ENCODE measurements at places on chromosomes 1 and 21.
A peak's percentile ranks its signal among the peaks of the same experiment; 100 is the strongest.

DNA sequence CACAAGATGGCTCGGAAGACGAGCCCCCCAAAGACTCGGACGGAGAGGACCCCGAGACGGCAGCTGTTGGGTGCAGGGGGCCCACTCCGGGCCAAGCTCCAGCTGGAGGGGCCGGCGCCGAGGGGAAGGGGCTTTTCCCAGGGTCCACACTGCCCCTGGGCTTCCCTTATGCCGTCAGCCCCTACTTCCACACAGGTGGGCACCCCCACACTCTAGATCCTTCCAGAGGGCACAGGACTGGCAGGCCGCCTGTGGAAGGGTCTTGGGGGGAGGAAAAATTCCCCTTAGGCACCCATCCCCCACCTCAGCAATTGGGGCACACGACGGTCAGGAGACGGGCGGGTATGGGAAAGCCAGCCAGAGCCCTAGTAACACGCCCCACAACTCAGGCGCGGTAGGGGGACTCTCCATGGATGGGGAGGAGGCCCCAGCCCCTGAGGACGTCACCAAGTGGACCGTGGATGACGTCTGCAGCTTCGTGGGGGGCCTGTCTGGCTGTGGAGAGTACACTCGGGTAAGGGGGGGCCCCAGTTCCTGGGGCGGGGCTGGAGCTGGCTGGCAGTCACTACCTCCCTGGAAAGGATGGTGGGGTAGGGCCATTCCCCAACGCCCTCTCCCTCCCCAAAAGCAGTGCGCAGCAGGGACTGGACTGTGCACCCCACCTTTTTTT lies 16.1 kb downstream of the NOC2L start:
- no peak for ATAC-seq

GRCh38 chr1:99975529-99975928 lies 5.7 kb downstream of the SLC35A3 start:
- ATAC-seq = no peak

DNA sequence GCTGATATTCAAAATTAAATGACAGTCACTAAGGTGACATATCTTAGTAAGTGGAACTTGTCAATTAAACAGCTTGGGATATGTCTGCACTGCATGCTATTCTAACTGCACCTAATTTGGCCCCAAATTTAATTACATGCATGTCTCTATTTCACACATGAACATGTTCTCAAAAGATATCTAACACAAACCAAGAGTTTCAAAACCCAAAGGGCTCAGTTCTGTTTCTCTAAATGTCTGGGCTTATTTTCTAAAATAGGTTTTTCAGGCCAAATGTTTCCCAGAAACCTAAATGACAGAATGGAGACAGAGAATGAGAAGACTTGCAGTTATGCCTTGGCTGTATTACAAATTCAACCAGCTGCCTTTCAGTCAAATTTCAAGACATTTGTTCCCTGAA lies 11.3 kb downstream of the RAB29 start:
- ATAC-seq = peak; percentile 69

GRCh38 chr21:43951911-43952703 lies 60.0 kb upstream of the TRAPPC10 start:
- no peak for ATAC-seq

GRCh38 chr21:35354078-35354477 lies 305.0 kb upstream of the RUNX1 start:
- ATAC-seq = no peak

- no peak for ATAC-seq
These were observed 156.0 kb upstream of the BACE2 start for GRCh38 chr21:41011951-41012366.

DNA sequence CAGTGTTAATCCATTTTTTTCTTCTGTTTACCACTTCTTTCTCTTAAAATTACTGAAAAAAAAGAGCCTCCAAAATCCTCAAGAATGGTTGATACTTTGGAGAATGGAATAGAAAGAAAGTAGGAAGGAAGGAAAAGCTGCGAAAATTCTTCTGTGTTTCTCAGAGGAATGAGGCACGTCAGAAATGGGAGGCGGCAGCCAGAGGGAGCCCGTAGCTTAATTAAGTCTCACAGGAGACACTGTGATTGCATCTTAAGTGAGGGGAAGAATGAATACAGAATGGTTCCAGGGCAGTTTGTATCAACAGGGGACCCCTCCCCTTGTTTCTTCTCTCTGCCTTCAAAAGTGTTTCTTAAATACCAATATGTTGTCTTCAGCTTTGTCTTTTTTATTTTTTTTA lies 1099.5 kb downstream of the PLA2G4A start:
- ATAC-seq = no peak

GRCh38 chr1:173554089-173554488 lies 48.8 kb downstream of the SLC9C2 start:
- no peak for ATAC-seq

- no peak for ATAC-seq
These were observed 1.4 kb upstream of the PLEKHN1 start for GRCh38 chr1:964691-965525.

- ATAC-seq = no peak
These were observed 106.9 kb downstream of the ZNF281 start for GRCh38 chr1:200302921-200303290.

DNA sequence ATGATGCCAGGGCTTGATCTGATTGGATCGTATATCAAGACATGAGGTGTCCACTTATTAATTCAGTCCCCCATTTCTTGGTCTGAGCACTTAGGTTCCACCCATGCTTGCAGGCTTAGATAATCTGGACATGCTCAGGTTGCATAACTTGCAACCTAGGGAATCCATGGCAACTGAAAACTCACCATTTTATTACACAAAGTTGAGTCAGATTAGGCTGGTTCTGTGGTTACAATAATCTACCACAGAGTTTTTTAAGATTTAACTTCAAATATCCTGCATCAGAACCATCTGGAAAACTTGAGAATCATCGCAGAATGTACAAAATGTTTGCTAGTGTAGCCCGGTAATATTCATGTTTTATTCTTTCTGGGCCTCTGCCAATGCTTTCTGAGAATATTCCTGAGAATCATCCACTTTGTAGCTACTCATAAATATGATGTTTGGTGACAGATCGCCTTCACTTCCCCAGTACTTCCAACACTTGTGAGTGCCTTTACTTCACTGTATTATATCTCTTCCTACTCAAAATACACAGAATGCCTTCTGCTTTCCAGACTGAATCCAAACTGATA lies 707.2 kb upstream of the ADAMTS5 start:
- no peak for ATAC-seq

DNA sequence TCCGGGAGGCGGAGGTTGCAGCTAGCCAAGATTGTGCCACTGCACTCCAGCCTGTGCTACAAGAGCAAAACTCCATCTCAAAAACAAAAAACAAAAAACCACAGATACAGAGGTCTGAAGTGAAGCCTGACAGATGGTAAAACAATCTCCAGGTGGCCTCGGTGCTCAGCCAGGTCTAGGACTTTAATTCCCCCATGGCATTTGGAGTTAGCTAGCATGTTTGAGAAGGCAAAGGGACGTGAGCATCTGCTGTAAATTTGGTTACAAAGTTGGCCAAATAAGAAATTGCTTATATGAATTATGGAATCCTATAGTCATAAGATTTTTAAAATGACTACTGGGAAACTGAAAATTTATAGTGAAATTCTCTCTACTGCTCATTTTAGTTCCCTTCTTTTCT lies 98.3 kb upstream of the FMN2 start:
- no peak for ATAC-seq

GRCh38 chr1:39086386-39086785 lies 60.2 kb downstream of the NDUFS5 start:
- no peak for ATAC-seq

GRCh38 chr1:183553331-183553730 lies 36.9 kb downstream of the NCF2 start:
- no peak for ATAC-seq

- ATAC-seq = no peak
These were observed 18.2 kb downstream of the RGS13 start for GRCh38 chr1:192654120-192654519.

- no peak for ATAC-seq
These were observed 120.8 kb upstream of the ADGRL2 start for GRCh38 chr1:81679942-81680341.

GRCh38 chr1:217924924-217925323 lies 293.8 kb downstream of the SPATA17 start:
- ATAC-seq = no peak

GRCh38 chr1:31345635-31346034 lies 27.2 kb downstream of the FABP3 start:
- no peak for ATAC-seq

DNA sequence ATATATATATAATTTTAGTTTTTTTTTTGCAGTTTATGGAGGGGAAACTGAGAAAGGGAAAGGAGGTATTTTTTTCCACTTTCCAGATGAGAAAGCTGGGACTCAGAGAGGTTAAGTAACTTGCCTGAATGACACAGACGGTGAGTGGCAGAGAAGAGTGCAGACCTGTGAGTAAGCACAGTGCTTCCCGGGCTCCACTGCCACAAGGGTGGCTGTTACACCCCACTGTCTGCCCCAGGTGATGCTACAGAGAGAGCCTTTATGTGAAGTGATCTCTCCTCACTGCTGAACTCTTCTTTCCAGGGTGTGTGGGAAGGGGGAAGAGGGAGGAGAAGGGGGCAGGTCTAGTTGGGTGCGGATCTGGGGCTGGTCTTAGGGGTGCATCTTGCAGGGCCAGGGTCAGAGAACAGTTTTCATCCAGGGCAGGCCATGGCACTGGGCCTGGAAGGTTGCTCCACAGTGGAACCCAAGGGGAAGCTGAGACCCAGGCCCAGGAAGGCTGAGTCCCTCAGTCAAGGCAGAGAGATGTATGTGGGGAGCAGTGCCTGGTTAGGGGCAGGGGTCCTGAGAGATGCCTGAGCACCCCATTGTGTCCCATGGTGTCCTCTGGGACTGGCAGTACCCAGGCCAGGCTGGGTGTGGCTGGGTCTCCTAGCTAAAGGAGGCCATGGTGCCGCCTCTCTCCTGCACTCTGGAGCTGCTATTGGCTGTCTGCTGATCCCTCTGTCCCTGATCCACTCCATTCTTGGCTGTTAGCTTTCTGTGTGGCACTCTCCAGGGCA lies 357.5 kb downstream of the PTPRU start:
- ATAC-seq = no peak

GRCh38 chr1:5768014-5768413 lies 224.2 kb downstream of the NPHP4 start:
- ATAC-seq = no peak

GRCh38 chr1:230205719-230206198 lies 138.7 kb downstream of the GALNT2 start:
- ATAC-seq = no peak

DNA sequence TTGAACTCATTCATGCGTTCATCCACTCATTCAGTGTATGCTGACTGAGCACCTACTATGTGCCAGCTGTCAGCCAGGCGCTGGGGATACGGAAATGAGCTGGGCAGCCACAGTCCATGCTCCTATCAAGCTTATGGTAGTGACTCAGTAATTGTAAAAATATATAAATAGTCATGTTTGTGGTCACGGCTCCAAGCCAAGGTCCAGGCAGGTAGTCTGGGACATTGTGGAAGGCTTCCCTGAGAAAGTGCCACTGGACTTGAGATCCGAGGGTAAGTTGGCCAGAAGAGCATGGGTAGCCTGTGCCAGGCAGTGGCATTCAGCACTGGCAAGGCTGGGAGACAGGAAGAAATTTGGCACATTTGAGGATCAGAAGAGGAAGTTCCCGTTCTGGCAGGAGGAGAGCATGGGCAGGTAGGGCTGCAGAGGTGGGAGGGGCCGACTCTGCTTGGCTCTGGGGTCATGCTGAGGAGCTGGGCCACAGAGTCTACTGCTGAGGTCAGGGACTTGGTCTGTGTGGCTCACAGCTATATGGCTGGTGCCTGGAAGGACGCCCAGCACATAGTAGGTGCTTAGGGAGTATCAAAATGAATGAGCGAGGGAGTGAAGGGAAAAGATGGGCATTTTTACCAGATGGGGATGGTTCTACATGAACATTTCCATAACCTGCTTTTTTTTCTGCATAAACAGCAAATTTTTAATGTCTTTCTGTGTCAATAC lies 6.9 kb downstream of the PTPRF start:
- ATAC-seq = no peak

GRCh38 chr1:200488375-200489165 lies 78.7 kb upstream of the ZNF281 start:
- ATAC-seq = peak; percentile 63

GRCh38 chr1:69836971-69837636 lies 269.4 kb downstream of the LRRC7 start:
- ATAC-seq = no peak

DNA sequence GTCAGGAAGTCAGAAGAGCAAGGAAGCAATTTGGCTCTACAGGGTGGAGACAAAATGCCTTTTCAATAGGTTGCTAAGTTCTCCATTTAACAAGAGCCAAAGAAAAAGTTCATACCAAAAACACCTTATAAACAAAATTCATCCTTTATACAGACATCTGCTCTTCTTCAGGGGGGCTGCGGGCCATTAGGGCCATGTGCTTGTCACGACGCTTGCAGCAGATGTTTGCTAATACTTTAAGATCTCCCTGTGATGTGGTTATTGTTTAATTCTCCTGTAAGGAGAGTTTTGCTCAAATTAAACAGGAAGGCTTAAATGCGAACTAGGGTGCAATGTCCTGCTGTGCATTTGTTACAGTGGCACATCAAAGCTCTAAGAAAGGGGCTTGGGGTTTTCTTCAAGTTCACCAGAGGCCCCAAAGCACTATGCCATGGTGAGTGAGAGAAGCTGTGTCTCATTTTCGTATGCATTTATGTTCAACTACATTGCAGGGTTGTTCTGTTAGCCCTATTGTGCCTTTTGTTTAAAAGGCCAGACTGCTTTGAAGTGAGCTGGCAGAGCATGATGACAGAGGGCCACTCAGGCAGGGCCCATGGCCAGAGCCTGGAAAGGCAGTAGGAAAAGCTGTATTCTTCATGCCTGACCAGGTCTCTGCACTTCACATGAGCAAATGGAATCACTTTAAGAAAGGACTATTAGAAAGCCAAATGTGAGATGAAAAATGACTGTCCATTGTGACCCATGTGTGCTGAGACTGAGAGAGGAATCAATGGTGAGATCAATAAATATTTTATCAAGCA lies 24.8 kb upstream of the NTPCR start:
- no peak for ATAC-seq

DNA sequence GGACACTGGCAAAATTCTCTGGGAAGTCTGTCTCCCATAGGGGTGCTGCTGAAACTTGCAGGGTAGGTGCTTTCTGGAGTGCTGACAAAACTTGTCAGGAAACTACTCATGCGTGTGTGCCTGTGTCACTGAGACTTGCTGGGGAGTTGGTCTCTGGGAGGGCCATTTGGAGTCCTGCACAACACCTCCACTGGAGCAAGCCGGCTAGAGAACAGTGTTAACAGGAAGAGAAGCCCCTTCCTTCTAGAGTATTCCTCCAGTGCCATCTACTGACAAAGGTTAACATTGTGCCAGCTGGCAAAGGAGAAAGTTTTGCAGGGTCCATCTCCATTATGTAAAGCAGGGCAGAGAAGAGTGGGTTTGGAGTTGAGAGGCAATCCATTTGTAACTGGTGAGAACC lies 30.0 kb downstream of the ZMYM4 start:
- peak; percentile 46 for ATAC-seq

DNA sequence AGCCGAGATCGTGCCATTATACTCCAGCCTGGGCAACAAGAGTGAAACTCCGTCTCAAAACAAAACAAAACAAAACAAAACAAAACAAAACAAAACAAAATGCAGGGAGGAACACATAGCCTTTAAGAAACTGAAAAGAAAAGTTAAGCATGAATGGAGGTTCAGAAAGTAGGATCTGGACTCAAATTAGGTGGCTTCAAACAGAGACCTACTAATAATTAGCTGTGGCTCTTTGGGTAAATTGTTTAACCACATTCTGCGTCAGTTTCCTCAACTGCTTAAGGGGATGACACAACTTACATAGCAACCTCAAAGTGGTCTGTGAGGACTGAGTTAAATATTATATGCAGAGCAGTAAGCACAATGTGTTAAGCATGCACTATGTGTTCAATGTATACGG lies 458.2 kb downstream of the ADGRL2 start:
- ATAC-seq = no peak

All from activated T-helper 17 cell treated with anti-CD3 and anti-CD28 coated beads, Interleukin-2, amount 50 U/mL, for 72 hours (primary cell).